Mononuclear cell (primary cell): ENCODE measurements at places on chromosomes 1 and 21. TPM values are rescaled to one million over a fixed set of nuclear protein-coding genes. Genes with fewer than 3 reads are reported as not detected.

The VAMP3 gene
- total RNA-seq, result 105 TPM

The RGS13 gene
- total RNA-seq, result 0.52 TPM

The FCRL4 gene
- total RNA-seq, result not detected

The CD1B gene
- total RNA-seq, result 0.52 TPM

The TIMM17A gene
- total RNA-seq, result 30.5 TPM

The TEX38 gene
- not detected for total RNA-seq

The GCSAML gene
- 1.7 TPM for total RNA-seq

The TGFB2 gene
- 0.31 TPM for total RNA-seq

The TTLL7 gene
- total RNA-seq, result 0.84 TPM

The GART gene
- 25.5 TPM for total RNA-seq

The DOP1B gene
- 14.6 TPM for total RNA-seq

The LGR6 gene
- total RNA-seq, result 1.3 TPM

The PERM1 gene
- total RNA-seq, result 0.10 TPM

The SYNC gene
- 0.10 TPM for total RNA-seq

The WNT4 gene
- total RNA-seq, result not detected

The RGS8 gene
- not detected for total RNA-seq
